A549 treated with AZD2906 at 1 μM for 4 hours (cell line): ENCODE measurements at places on chromosomes 5 and 9. TPM values are rescaled to one million over a fixed set of nuclear protein-coding genes. Genes with fewer than 3 reads are reported as not detected.

The FBP2 gene
- not detected in 5 replicates for total RNA-seq

The SYNPO gene
- total RNA-seq, result 19.3 to 24.4 TPM (median 22.3 TPM) in 5 replicates

The FBXW11 gene
- 31.5 to 43.7 TPM (median 35.3 TPM) in 5 replicates for total RNA-seq

The CRB2 gene
- total RNA-seq, result 0.09 to 0.23 TPM (median 0.13 TPM) in 5 replicates

The TERT gene
- 2.3 to 3.1 TPM (median 2.8 TPM) in 5 replicates for total RNA-seq

The REEP2 gene
- total RNA-seq, result 5.8 to 8.2 TPM (median 7.1 TPM) in 5 replicates

The C5orf34 gene
- 3.6 to 5.4 TPM (median 4.2 TPM) in 5 replicates for total RNA-seq

The IL3 gene
- total RNA-seq, result not detected in 5 replicates

The ENC1 gene
- total RNA-seq, result 3.3 to 4.4 TPM (median 3.6 TPM) in 5 replicates
